ENCODE measurements at places on chromosomes 4 and X. TPM values are rescaled to one million over a fixed set of nuclear protein-coding genes. Genes with fewer than 3 reads are reported as not detected.

Gene DNAAF6
- total RNA-seq: not detected

Gene FGB
- total RNA-seq: not detected

Gene RAB41
- not detected for total RNA-seq

Gene FOXO4
- total RNA-seq: 19.6 TPM

Gene FGFBP1
- total RNA-seq: 52.1 TPM

Gene YY2
- 1.6 TPM for total RNA-seq

- no peak for DNase-seq
These were observed 201.4 kb downstream of the SPOCK3 start for GRCh38 chr4:167032871-167033270.

- DNase-seq: no peak
These were observed 160.3 kb downstream of the AFAP1 start for GRCh38 chr4:7779432-7779768.

Gene ATP1B4
- total RNA-seq: not detected

DNA sequence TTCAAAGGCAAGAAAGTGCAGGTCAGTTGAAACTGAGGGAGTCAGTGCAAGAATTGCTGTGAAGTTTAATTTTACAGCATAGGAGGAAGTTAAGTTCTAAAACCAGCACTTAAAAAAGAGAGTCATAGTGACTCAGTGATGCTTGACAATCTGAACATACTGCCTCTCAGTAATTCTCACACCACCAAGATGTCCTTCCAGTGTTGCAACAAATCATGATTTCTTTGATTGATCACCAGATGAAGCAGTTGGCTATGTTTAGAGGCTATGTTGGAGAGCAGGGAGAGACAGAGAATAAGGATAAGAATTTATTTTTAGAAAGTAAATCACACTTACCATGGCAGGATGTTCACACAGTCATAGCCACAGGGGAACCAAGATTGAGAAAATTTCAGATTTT, 13.2 kb downstream of the TRIM2 start:
- DNase-seq: no peak
